Activated CD4-positive, alpha-beta T cell treated with anti-CD3 and anti-CD28 coated beads, Interleukin-2, amount 50 U/mL, for 1 hour (primary cell): ENCODE measurements at places on chromosomes 3 and 15.

- DNase-seq = no peak
Measured at GRCh38 chr3:4984511-4984864, 5.3 kb downstream of the BHLHE40 start.

- no peak for DNase-seq
Measured at GRCh38 chr3:99630815-99631214, 7.6 kb upstream of the COL8A1 start.

- DNase-seq = no peak
Measured at GRCh38 chr3:124084022-124084881, 92.3 kb upstream of the ROPN1 start.

DNA sequence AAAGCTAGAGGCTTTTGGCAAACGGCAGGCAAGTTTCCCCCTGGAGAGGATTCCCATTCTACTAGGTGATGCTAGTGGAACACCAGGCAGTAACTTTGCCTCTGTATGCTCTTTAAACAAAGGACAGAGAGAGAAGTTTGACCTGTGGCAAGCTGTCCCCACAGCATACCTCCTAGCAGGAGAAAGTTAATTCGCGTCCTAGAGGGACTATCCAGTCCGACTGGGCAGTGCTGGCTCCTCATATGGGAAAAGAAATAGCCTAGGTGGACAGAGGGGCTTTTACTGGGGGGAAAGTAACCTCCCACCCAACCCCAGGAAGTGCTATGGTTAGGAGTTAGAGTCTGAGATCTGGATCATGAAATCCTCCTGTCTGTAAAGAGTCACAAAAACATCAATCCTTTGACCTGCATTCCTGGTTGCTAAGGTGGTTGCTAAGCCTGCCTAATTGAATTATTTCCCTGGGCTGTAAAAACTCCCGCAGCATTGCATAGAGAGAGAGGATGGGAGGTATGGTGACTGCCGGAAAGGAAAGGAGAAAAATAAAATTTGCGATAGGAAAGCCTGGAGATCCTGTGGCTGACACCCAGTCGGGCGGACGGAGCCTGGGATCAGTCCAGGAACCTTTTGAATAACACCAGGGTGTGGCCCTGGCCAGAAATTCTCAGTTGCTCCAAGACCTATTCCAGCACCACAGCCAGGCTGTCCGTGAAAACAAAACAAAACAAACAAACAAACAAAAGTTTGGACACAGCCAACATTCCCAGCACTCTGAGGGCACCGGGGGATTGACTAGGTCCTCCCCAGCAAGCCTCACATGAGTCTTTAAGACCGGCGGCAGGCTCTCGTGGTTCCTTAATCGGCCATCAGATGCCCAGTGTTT is 67.7 kb upstream of the ATP11B start:
- no peak for DNase-seq

GRCh38 chr3:47001731-47002170 is 22.3 kb downstream of the NBEAL2 start:
- DNase-seq = no peak

DNA sequence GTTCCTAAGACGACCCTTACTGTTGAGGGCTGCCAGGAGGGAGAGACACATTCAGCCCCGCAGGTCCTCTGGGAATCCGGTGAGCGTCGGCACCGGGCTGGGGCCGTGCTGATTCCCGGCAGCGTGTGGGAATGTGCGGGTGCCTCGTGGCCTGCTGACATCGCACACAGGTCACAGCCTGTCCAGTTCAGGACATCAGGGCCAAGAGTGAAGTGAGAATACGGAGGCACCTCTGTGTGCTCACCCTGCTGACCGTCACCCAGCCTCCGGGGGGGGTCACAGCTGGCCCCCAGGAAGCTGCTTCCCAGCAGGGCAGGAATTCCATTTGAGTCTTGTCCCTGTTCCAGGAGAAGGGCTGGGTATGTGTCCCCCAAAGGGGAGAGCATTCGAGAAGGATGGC is 53.6 kb downstream of the PGPEP1L start:
- no peak for DNase-seq
